ENCODE measurements at places on chromosomes 5 and 9.
A peak's percentile ranks its signal among the peaks of the same experiment; 100 is the strongest.

DNA sequence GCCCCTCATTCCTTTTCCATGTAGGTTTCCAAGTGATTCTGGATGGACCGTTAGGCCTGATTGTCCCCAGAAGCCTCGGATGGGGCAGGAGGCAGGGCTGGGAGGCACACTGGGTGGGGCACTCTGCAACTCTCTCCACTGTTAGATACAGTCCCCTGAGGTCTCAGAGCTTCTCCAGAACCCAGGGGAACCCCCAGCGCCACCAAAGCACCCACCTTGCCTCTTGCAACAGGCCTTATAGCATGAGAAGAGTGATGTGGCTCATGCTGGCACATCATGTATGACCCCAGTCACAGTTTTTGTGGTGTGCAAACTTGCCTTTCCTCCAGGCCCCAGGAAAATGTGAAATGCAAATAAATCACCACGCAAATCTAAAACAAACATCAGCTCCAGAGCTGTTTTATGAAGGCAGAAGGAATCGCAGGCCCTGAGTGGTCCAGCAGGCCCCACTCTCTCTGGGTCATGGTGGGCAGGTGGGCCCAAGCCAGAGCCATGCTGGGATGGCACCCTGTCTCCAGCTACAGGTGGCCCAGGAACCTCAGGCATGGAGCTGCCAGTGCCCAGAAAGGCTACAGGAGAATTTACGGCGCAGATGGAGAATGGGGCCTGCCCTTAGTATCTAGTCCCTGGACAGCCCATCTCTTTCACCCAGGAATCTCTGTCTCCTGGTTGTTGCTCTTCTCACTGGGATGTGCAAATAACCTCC is 36.3 kb upstream of the CDKN2AIPNL start:
- DNase-seq, result no peak

DNA sequence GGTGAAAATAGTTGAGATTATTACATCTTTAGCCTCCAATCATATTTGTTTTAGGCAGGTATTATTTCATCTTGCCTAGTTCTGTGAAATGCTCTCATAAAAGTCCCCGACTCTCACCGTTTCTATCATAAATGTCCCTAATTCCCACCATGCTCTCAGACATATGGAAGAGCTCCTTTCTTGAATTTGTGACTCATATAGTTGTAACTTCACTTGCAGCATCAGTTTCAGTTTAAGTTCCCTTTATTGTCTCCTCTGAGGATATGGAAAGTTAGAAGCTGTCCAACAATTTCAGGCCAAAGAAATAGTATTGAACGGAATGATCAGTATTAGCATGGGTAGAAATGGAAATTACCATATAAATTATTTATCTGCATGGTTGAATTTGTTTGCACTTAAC is 187.5 kb upstream of the NR4A3 start:
- no peak for DNase-seq

DNA sequence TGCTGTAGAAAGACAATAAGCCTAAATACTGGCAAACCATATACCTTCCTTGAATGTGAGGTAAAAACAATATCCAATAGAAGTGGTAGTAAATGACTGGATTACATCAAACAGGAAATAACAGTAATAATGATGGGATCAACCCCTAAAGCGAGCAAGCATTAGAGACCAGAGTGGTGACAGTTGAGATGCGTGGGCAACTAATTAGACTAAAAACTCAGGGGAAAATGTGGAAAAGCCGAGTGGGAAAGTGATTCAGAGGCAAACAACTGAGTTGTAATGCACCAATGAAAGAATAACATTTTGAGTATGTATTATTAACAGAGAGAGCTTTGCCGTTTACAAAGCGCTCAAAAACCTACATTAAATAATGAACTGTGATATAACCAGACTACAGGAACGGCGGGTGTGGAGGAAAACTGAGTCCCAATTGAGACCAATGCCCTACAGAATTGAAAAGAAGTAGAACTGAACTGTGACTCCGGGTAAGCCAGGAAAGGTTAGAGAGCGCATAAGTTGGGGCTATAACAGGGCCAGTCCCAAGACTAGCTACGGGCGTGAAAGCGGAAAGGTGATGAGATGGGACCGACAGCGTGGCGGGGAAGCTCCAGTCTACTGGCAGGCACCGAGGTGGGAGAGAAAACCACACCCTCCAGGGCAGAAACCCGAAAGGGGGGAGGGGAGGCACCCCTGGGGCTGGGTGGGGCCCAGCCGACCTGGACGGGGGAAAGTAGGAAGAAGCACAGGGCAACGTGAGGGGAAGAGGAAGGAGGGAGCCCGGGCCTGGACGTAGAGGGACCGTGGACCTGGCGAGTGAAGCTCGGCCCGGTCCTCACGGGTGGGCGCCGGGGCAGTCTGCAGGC is 592 bp downstream of the UBAP2 start:
- DNase-seq, result no peak

DNA sequence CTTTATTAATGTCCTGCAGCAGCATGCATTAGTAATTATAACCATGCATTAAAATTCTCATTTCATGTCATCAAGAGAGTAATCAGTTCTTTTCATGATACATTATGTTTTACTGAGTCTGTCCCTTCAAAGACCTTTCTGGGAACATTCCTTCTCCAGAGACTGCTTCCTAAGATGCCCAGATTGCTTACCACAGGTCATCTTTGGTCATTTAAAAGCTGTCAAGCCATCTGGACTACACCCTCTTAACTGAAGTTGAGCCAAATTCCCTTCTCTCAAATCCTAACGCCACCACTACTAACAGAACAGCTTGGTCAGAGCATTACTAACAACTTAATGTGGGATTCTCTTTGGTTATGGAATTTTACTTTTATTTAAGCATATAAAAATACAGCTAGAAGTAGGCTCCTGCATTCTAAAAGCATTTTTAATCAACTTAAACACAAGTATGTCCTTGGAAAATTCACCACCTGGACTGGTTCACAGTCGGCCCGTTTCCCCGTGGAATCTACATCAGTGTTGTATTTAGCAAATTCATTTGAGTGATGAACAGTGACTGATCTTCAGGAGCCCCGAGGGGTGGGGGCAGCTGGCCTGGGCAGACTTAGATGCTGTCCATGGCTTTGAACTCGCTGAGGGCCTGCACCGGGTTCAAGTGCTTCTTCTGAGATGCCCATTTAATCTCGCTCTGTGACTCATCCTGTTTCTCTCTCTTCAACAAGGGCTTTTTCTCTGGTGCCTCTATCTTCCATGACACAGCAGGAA is 92.8 kb upstream of the CCDC112 start:
- peak; percentile 31 for DNase-seq

- DNase-seq, result no peak
Measured at GRCh38 chr5:135718151-135718550, 116.3 kb upstream of the SLC25A48 start.

GRCh38 chr5:154391788-154392187 is 54.0 kb upstream of the SAP30L start:
- no peak for DNase-seq

DNA sequence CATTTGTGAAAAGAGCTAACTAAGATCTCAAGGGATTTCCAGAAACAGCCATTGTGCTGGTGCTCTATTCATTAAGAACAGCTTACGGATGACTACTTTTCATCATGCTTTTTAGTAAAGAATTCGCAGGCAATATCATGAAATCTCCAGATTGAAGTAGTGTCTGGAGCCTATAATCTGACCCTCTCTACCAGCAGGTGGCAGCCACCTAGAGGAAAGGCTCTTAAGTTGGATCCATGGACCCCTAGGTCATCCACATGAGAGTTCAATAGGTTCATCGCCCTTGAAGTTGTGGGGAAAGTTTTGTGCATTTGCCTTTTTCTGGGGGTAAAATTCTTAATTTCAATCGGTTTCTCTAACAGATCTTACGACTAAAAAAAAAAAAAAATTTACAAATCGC is 82.3 kb downstream of the SLC1A3 start:
- DNase-seq, result no peak

DNA sequence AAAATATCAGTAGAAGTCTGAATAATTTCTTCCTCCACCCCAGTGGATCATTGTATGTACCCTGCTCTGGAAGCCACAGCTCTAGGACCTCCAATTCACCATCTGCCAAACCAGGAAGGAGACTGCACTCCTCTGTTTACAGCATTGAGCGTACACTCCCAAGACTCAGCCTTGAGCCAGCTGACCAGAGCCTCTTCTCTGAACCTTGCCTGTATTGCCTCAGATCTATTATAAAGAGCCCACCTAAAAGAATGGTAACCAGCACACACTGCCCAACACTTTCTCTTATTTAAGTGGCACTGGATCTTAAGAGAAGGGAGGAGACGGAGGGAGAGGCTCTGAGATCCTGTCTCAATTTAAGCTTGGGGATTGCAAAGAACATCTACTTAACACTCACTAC is 217.8 kb upstream of the RASEF start:
- no peak for DNase-seq

DNA sequence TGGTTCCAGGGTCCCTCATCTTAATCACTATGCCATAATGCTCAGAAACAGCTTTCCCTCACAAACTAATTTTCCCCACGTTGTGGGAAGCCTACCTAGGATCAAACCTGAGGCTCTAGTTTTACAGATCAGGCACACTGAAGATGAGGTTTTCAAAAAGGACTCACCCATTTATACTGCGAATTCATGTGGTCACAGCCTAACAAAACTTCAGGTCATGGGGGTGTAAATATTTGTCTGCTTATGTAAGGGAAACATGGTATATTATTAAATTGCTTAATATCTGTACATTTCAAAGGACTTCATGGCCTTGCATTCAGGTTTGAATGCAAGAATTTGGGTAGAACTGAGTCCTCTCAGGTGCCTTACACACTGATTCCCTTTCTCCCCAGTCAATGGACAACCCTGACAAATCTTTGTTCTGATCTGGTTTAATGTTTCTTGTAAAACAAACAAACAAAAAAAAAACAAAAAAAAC is 12.1 kb downstream of the ZFAND5 start:
- DNase-seq, result peak; percentile 33

DNA sequence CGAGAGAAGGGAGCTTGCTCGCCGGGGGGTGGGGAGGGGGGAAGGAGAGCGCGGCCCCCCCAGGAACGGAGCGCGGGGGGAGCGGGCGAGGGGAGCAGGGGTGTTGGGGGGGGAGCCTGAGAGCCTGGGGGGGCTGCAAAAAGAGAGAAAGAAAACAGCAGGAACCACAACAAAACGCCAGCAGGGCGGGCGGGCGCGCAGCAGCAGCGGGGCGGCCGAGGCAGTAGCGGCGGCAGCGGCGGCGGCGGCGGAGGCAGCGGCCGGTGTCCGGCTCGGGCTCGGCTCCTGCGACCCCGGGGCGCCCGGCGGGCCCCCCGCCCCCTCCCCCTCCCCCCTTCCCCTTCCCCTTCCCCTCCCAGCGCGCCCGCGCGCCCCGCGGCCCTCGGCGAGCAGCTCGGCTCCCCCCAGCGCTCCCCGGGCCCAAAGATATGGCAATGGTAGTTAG is 1.6 kb downstream of the NR2F1 start:
- DNase-seq, result no peak

DNA sequence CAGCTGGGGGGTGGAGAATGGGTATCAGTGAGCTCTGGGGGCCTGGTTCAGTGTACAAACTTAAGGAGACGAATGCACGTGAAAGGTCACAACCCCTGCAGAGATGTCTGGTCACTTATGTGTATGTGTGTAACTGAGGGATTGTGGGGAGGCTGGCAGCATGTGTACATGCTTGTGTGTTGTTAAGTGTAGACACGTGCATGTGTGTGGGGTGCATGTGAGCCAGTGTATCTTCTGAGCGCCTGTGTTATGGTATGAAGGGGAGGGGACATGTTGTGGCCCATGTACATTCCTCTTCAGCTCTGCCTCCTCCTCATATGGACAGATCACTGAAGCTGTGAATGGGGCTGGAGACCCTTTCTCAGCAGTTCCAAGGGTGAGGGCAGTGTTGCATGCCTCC is 2.0 kb downstream of the TMEM8B start:
- no peak for DNase-seq

GRCh38 chr5:172113036-172113435 is 75.0 kb downstream of the STK10 start:
- peak; percentile 90 for DNase-seq

DNA sequence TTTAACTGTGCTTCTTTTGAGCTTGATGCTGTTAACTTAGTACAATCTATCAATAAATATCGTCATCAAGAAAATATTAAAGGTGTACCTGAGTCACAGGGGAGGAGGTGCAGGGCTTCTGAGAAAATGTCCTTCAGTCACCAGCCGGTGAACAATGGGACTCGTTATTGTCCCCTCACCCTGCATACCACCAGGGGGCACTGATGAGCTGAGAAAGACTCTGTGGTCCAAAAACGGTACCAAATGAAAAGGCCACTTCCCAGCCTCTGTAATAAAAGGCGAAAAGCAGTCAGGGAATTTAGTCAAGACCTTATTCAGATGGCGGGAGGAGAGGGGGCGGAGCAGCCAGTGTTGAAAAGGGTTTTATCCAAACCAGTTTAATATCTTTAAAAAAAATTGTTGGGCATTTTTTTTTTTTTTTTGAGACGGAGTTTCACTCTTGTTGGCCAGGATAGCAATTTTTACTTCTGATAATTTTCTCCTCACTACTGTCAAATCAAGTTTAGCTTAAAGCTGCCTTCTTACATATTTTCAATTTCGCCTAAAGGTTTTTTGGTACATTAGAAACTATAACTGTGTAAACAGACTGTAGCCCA is 271.9 kb upstream of the ADAMTS16 start:
- peak; percentile 27 for DNase-seq

DNA sequence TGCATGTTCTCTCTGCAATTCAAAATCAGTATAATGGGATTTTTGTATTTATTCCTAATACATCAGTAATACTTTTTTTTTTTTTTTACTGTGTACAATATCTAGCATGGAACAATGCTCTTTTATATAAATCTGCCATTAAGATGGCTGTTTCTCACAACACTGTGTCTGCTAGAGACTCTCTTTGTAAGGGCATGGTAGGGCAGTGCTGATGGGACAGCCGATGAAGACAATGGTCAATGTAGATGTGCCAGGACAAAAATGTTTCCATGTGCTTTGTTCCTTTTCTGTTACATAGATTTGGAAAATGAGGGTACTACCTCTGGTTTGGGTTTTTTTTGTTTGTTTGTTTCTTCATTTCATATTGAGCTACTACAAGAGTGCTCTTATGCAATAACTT is 95.3 kb upstream of the ITGA2 start:
- DNase-seq, result no peak

- DNase-seq, result no peak
Measured at GRCh38 chr5:158801893-158802292, 297.8 kb downstream of the EBF1 start.

- DNase-seq, result no peak
Measured at GRCh38 chr5:167507463-167508233, 783.8 kb upstream of the WWC1 start.

- no peak for DNase-seq
Measured at GRCh38 chr5:15450473-15450872, 49.5 kb upstream of the FBXL7 start.

DNA sequence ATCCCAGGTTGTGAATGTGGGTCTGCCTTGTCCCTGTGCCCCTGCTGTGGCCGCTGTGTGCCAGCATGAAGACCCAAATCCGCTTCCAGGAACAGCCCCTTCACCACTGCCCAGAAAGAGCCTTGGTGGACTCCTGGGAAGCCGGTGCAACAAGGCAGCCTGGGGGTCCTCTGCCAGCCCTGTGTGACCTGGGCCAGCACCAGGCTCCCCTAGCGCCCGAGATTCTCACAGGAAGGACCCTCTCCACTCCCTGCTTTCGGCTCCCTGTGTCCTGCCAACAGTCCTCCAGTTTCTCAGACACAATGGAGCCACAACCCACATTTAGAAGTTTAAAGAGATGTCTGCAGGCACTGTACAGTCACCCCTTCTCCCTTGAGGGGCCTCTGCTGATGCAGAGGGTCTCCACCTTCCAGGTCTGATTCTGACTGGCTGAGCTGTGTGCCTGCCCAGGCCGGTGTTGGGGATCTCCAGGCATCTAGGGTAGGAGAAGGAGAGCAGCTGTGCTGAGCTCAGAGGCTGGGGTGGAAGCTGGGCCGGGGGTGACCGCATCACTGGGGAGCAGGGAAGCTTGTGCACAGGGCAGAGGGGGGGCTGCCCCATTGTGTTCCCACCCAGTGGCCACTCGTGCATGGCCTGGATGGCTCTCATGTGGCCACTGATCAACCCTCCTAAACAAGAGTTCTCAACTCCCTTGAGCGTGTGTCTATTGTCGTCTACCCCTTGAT is 174.0 kb downstream of the IRX2 start:
- no peak for DNase-seq

All from astrocyte of the spinal cord (primary cell).